CD4-positive, alpha-beta T cell treated with Interleukin-4 for 1 hour (primary cell): ENCODE measurements at places on chromosomes 1 and 21.

DNA sequence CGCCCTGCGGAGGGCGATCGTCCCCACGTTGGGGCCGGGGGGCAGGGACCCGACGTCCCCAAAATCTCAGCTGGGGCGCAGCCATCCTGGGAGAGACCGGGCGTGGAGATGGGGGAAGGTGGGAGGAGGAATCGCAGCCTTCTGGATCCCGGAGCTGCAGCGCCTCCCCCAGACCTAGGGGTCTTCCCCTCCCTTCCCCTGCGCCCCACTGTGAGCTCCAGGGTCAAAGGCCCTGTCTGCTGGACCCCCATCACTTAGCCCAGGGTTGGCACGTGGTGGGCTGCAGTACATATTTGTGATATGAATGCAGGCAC lies 90.2 kb upstream of the VAMP3 start:
- DNase-seq, result no peak

GRCh38 chr21:25375675-25376074 lies 231.6 kb downstream of the MRPL39 start:
- DNase-seq, result no peak

GRCh38 chr1:7586031-7586941 lies 184.8 kb upstream of the VAMP3 start:
- no peak for DNase-seq

GRCh38 chr1:35619237-35620121 lies 21.8 kb downstream of the PSMB2 start:
- no peak for DNase-seq

DNA sequence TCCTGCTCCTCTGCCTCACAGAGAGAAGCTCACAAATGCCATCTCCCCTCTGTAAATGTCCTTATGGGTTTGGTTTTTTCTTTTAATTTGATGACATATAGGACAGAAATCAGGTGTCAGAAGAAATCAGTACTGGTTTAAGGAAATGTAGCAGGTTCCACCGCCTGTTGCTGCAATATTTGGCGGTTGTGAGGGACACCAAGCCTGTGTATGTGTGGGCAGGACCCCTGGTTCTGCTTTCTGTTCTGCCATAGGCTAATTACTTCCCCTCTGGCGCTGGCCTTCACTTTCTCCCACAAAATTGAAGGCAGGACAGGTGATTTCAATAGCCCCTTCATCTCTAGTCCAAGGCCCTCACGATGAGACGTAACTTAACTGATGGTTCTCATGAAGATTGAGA lies 69.2 kb downstream of the PRDM2 start:
- no peak for DNase-seq

GRCh38 chr1:7578206-7578605 lies 192.9 kb upstream of the VAMP3 start:
- DNase-seq, result no peak

- no peak for DNase-seq
These were observed 2.2 kb downstream of the TACSTD2 start for GRCh38 chr1:58574816-58575215.

DNA sequence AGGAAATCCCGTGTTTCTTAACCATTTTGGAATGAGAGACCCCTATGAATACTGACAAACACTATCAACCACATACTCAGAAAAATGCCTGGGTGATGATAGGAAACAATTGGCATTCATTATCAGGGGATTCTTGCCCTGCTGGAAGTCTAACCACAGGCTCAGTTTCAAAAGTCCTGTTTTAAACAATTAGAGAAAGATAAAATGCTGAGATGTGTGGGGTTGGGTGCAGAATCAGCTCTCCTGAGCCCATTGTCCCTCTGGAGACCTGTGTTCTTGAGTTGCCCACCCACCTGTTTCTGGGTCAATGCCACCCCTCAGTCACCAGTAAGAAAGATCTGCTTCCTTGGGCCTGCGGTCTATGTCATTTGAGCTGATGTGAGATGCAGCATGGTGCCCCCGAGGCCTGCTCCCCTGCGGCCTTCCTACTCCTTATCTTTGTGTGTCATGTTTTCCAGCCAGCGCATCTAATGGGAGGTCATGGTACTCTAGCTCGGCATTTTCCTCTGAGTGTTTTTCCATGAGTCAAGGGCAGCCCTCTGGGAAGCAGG lies 130.3 kb upstream of the PLXNA2 start:
- no peak for DNase-seq

GRCh38 chr1:226846786-226847185 lies 23.6 kb upstream of the PSEN2 start:
- no peak for DNase-seq

- no peak for DNase-seq
These were observed 4.4 kb upstream of the PEA15 start for GRCh38 chr1:160200786-160201185.

- DNase-seq, result peak; percentile 37
These were observed 6.2 kb upstream of the EXTL1 start for GRCh38 chr1:26015358-26015757.

GRCh38 chr1:85245891-85246290 lies 13.6 kb downstream of the C1orf52 start:
- DNase-seq, result no peak

DNA sequence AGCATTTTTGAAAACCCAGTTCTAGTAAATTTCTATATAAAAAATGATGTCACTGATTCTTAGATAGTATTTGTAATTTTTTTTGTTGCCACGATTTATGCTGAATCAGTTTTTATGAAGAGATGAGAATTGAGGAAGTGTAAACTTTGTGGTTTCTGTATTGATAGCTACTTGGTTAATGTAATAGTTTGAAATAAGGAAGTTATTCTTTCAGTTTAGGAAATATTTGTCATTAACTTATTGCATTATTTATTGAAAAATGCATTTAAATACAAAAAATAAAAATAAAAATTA lies 97.8 kb downstream of the ZFYVE9 start:
- DNase-seq, result peak; percentile 11

GRCh38 chr1:165484532-165484931 lies 39.6 kb upstream of the RXRG start:
- no peak for DNase-seq

DNA sequence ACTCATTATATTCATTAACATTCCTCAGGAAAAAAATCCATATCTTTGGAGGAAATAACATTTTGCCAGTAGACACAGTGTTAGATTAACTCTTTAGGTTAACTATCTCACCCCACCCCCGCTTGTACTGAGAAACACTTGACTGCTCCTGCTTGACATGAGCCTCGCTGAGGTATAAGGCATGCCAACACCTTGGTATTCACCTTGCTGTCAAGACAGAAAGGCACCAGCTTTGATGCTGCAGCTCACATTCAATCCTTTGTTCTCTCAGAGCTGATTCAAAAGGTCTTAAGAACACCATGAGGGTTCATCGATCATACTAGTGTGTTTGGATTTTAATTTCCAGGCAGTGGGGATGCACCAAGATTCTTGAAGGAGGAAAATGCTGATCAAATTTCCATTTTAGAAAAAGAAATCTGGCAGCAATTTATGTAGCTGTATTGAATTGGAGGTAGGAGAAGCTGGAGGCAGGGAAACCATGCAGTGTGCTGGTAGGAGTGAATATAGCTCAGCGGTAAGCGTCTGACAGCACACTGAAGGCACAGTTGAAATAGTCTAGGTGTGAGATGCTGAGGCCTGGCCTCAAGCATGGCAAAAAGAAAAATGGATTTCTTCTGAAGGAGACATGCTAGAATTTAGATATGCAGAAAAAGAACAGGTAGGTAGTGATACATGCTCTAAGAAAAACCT lies 108.0 kb upstream of the ST6GALNAC5 start:
- DNase-seq, result no peak

DNA sequence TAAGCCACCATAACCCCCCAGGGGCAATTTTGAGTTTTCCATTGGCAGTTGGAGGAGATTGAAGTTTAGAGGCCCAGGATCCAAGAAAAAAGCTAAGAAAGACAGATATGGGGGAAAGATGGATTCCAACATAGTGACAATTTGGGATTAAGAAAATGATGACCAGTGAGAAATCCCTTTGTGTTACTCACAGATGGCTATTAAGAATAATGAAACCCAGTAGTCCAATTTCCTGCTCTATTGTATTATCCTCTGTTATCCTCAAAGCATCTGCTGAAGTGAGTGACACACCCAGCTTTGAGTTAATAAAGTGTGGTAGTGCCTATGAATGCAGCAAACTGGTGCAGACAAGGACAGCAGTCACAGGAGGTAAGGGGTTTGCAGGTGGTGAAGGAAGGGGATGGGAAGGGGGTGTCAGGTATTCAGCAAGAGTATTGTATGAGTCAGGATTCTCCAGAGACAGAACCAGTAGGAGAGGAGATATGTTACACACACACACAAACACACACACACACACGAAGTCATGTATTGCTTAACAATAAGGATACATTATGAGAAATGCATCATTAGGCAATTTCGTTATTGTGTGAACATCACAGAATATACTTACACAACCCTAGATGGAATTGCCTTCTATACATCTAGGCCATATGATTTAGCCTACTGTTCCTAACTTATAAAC lies 112.4 kb upstream of the VANGL1 start:
- DNase-seq, result no peak

- no peak for DNase-seq
These were observed 41.7 kb upstream of the CD2 start for GRCh38 chr1:116712510-116712909.

- DNase-seq, result no peak
These were observed 7.9 kb downstream of the RNU5D-1 start for GRCh38 chr1:44723064-44723463.

GRCh38 chr1:22747021-22747734 lies 36.5 kb downstream of the EPHB2 start:
- DNase-seq, result no peak

GRCh38 chr1:87197156-87197555 lies 131.5 kb upstream of the LMO4 start:
- no peak for DNase-seq
